ENCODE measurements at places on chromosomes 1 and 21.

- no peak for DNase-seq
These were observed 40.0 kb downstream of the TYW3 start for GRCh38 chr1:74772945-74773344.

GRCh38 chr1:230310381-230311163 is 115.6 kb downstream of the PGBD5 start:
- DNase-seq = peak; percentile 84

- no peak for DNase-seq
These were observed 36.9 kb upstream of the KLHDC7A start for GRCh38 chr1:18443587-18444520.

- DNase-seq = no peak
These were observed 11.3 kb upstream of the MARK1 start for GRCh38 chr1:220516722-220517042.

- no peak for DNase-seq
These were observed 62.2 kb downstream of the CRB1 start for GRCh38 chr1:197330213-197330612.

DNA sequence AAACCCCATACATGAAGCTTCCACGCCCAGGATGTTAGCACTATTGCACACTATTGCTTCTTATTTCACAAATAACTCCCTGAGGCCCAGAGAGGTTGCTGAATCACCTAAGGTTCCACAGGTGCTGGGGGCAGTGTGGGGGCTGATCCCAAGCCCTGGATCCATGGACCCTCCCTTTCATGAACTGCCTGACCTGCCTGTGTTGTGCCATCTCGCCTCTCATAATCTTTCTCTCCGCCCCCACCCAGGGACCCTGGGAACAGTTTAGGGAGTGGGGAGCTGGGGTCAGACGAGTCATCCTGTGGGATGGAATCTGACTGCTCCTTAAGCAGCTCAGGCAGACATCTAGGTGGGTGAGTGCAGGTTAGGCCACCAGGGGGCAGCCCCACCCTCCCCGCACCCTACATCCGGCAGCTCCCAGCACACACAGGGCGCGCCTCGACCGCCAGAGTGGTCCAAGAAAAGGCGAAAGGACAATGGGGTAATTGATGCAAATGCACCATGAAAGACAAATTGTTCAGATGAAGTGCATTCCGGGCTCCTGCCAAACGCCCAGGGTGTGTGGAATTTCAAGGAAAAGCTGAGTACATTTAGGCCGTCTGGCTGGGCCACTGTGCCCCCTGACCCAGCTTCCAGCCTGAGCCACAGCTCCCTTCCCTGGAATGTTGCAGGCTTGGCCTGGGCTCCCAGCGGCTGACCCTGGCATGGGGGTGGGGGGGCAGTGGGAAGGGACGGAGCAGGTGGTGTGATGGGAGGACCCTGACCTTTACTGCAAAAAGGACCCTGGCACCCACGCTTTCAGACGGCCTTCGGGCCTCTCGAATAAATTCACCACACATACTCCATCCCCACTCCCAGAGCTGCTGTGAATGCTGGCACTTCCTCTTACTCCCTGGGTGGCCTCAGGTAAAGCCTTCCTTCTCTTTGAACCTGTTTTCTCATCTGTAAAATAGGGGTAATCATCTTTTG is 20.8 kb downstream of the PHLDA3 start:
- peak; percentile 91 for DNase-seq

GRCh38 chr1:179744401-179745130 is 1.5 kb downstream of the FAM163A start:
- DNase-seq = peak; percentile 5

- no peak for DNase-seq
These were observed 376 bp downstream of the GBP1 start for GRCh38 chr1:89064632-89065031.

DNA sequence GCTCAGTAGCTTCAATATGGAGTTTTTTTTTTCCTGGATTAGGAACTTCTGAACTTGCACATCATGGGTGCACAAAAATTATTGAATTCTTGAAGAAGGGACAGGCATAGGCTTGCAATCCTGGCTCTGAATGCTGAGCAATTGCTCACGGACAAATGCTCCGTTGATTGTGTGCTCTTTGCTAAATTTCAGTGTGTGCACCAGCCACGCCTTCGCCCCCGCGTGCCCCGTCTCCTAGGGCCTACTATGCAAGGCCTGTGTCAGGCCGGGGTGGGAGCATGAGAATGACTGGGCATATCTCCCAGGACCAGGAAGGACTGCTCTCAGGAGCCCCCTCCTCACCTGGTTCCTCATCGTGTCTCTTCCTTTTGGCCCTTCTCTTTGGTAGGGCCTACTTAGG is 17.4 kb downstream of the IL6R start:
- DNase-seq = no peak

GRCh38 chr1:225655509-225656258 is 2.8 kb upstream of the ENAH start:
- peak; percentile 53 for DNase-seq

DNA sequence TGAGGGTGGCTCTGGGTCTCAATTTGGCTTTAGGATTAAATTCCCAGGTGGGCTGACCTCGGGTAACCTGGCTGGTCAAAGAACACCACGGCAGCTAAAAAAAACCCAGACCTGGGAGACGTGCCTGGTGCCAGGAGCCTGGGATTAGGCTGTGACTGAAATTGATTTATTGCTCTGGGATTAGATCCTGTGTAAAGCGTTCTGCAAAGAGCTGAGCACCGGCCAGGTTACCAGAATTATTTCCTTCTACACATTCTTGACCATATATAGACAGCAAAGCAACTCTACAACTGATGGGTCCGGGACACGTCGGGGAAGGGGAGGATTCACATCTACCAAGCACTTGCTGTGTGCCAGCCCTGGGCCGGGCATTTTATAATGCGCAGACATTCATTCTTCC is 45.2 kb downstream of the TMCO4 start:
- DNase-seq = no peak

- no peak for DNase-seq
These were observed 42.5 kb downstream of the IFI44 start for GRCh38 chr1:78691995-78692747.

GRCh38 chr1:145707183-145707867 is at the start of gene PDZK1:
Gene PDZK1 (minus strand): TSS chr1:145707368. CDS start chr1:145688021, 19,347 bp downstream.
- DNase-seq = no peak

DNA sequence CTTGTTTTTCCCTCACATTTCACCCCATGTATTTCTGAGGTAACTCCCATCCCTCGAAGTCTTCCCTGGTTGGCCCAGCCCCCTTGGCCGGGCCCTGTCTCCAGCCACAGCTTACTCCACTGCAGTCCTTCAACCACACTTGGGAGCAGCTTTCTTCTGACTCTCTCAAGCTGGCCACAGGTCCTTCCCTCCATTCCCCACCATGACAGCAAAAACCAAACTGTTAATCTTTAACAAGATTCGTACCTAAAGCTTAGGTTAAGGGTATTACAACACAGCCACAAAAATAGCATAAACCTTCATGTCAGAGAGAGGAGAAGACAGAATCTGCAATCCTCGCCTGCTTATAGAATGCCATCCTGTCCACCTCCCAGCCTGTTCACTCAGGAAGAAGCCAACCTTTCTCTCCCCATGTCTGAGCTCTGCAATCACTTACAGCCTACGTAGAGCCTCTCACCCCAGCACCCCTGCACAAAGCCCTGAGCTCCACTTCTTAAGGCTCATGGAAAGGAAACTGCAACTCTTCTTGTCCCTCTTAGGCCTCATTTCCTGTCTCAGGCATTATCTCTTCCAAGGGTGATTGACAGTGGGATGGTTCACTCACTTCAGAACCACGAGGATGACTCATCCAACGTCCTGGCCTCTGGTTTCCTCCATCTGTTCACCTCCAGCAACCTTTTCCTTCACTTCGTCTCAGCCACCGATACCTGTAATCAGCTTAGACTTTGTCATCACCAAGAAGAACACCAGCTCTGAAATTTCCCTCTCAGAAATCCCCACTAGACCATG is 72.8 kb downstream of the CD2 start:
- DNase-seq = no peak

DNA sequence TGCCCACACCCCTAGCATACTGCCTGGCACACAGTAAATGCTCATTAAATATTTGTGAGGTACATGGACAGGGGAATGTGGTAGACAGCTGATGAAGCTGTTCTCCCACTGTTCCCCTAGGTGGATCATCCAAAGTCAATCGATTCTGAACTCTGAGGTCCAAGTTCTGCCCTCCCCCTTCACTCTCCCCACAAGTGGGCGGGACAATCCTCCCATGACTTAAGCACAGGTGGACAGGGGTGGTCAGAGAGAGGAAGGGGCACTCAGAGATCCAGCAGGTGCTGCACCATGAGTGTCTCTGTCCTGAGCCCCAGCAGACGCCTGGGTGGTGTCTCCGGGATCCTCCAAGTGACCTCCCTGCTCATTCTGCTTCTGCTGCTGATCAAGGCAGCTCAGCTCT is at the start of gene CYP4A22:
TSS of gene CYP4A22 (plus strand) at position 244 of the 400 bp plus-strand sequence. CDS start at position 289, 45 bp downstream.
- no peak for DNase-seq

GRCh38 chr1:209674957-209675564 is at the start of gene G0S2:
Gene G0S2 (plus strand): TSS chr1:209675412. CDS start chr1:209675685, 273 bp downstream.
- peak; percentile 77 for DNase-seq

- DNase-seq = no peak
These were observed 111.4 kb upstream of the VANGL1 start for GRCh38 chr1:115530407-115530806.

GRCh38 chr1:191888996-191889622 is 269.2 kb upstream of the RGS18 start:
- DNase-seq = peak; percentile 31

GRCh38 chr1:218383051-218383450 is 37.9 kb downstream of the TGFB2 start:
- no peak for DNase-seq

DNA sequence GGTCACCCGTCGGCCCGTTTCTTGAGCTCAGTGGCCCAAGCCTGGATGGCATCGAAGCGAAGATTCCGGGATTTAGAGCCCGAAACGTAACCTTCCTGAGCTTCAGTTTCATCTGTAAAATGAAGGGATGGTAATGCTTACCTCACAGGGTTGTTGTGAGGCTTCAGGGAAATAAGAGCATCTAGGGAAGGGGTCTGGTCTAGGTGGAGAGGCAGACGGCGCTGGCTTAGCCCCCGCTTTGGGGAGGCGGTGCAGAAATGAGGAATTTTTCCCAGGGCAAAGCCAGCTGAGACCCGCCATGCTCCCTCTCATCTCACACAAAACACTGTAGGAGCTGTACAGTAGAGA is 717 bp upstream of the MYCL start:
- DNase-seq = no peak

DNA sequence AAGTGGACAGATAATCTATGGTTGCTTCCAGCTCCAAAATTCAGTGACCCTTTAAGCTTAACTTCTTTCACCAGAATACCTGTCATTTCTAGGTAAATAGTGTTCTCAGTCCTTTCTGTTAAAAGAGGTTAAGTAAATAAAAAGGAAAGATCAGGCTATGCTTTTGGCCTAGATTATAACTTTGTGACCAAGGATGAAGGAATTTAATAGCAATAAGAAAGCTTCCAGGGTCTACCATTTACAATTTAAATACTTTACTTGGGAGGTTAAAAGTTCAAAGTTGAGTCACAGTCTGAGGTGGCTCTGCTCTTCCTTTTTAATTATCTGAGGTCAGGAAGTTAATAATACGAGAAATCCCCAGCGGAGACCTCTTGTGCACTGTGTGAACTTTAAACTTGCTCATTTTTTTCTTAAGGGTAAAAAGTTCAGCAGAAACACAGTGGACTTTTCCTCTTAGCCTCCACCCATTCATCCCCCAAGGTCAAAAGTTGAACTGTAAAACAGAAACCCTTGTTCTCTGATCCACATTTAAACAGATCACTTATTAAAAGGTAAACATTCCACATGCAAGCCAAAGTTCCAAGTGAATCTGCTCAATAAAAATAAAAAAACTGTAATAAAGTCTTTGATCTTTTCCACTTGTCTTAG is 187.1 kb downstream of the NRIP1 start:
- no peak for DNase-seq

GRCh38 chr1:229278120-229278741 is 7.3 kb downstream of the RAB4A start:
- no peak for DNase-seq

GRCh38 chr1:46254668-46255067 is 7.1 kb downstream of the RAD54L start:
- no peak for DNase-seq

DNA sequence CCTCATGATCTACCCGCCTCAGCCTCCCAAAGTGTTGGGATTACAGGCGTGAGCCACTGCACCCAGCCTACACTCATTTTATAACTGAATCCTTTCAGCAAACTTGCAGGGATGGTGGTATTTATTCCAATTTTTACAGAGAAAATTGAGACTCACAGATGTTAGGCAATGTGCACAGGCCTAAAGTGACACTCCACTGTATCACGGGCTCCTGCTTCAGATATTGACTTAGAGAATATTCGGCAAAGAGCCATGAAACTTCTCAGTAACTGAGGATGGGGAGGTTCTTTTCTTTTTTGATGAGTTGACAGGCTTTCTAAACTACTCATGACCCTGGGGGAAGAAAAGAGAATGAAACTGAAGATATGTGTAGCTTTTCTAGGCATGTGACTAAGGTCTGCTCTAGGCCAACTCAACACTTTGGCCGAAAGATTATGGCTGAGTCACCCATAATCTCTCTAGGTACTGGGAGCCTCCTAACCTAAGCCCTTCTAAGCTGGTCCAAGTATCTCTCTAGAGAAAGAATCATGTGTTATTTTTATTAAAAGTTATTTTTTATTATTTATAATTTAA is 19.9 kb upstream of the PTCH2 start:
- no peak for DNase-seq

DNA sequence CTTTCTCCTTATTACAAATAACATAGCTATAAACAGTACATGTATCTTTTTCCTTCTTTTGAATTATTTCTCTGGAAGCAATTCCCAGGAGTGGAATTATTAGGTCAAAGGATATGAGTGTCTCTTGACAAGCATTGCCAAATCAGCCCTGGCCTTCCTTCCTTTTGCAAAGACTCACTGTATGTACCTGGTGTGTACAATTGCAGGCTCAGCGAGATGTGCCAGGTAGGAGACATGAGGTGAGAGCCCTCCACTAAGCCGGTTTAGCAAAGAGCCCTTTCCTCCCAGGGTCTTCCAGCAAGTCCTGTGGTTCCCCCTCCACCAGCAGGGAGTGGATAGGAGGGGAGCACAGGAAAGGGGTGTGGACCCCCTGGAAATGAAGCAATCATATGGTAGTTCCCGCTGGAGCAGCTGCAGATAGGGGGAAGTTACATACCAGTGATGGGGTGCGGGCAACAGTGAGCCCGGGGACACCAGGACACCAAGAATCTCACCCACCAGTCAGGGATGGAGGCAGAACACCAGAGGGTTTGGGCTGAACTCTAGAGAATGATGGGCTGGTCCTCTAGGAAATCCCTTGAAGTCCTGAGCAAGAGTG is 18.3 kb downstream of the RCSD1 start:
- no peak for DNase-seq

DNA sequence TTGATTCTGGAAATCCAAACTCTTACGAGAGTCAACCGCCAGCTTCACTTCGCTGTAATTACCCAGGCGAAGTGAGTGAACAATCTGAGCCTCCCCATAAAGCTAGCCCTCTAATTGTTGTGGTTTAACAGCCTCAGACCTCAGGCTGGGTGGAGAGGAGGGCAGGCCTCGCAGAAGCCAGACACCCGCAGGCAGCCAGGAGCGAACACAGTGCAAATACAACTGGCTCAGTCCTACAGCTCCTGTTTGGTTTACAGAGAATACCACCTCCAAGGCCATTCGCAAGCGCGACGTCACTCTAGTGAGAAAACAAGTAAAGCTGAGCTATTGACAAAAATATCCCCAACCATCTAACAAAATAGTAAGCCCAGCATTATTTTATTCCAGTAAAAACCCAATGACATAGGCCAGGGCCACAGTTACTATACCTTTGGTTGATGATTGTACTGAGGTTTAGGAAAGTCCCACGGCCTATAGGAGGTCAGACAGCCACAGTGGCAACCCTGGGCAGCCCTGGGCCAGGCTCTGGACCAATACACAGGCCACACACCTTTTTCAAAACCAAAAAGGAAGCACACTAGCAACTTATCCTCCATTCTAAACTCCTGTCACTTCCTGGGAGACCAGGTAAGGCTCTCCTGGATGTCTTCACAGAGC is 163.3 kb downstream of the ETS2 start:
- no peak for DNase-seq
